ENCODE measurements at places on chromosomes 1 and 21.

DNA sequence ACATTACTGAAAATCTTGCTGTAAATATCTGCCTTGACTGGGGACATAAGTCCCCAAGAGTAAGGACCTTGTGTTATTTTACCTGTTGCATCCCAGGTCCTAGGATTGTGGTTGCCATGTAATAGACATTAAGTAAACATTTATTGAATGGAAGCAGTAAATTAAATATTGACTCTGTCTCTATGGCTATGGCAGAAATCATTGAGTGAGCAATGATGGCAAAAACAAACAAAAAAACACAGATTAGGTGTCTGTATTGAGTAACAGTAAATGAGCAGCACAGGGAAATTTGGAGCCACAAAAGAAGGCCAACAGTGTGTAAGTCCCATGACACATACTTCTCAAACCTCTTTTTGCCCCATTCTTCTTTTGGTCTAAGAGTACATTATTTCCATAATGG is 240.4 kb downstream of the NFIA start:
- DNase-seq, result no peak

DNA sequence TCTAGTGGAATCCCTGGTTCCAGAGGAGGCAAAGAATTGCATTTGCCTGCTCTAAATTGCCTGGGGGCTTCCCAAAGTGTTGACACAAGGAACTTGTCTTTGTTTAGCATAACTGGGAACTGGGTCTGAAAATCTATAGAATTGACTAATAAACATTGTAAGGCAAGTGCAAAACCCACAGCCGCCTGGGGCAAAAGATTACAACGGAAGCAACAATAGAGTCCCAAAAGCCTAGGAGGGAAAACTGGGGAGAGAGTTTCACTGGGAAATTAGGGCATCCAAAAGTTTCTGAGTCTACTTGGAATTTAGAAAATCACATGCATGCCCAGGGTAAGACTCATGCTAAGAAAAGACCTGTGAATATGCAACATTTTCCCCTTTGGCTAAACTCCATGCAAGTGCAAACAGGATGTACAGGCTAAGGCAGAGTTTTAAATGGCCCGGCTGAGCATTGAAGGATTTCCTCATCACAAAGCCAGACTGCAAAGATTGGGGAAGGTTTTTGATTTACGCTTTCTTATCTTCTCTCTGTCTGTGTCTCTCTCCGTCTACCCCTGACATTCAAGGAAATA is 725.3 kb upstream of the NCAM2 start:
- DNase-seq, result no peak

GRCh38 chr1:33996281-33996680 is 132.4 kb downstream of the HMGB4 start:
- no peak for DNase-seq

DNA sequence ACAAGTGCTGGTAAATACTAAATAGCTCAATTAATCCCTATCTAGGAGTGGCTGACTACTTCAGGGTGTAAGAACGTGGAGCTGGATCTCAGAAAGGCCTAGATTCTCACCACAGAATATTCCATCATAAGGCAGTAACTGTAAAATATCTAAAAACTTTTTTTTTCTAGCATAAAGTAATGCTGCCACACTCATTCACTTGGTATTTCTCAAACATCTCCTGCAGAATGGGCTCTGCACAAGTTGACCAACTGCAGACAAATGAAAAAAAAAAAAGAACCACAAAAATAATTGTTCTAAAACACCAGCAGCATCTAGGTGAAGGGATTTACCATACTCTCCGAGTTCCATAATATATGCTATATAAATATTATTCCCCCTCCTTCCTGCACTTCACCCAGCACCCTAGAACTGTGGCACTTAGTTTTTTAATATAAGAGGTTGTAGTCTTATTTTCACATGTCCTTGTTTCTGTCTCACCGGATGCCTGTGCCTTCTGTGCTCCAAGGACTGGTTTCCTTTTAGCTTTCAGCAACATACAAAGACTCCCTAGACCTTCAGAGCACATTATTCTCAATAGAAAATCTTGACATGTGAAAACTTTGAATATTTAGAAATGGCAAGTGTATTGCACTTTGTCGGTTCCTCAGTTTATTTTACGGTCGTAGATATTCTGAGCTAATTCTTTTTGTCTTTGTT is 8.9 kb downstream of the VSIG8 start:
- DNase-seq, result no peak

DNA sequence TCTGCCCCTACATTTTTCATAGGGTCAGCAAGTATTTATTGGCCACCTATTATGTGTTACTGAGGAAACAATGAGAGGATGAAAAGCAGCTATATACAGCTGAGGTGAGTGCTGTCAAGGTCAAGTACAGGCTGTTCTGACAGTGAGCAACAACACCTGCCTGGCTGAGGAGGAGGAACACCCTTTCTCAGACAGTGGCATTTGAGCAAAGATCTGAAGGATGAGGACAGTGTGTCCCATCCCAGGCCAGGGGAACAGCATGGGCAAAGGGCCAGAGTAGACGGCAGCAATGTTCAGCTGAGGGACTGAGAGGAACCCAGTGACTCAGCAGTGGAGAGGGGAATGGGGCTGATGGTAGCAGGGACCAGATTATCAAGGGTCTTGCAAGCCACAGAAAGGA is 101.0 kb downstream of the ELAVL4 start:
- no peak for DNase-seq

DNA sequence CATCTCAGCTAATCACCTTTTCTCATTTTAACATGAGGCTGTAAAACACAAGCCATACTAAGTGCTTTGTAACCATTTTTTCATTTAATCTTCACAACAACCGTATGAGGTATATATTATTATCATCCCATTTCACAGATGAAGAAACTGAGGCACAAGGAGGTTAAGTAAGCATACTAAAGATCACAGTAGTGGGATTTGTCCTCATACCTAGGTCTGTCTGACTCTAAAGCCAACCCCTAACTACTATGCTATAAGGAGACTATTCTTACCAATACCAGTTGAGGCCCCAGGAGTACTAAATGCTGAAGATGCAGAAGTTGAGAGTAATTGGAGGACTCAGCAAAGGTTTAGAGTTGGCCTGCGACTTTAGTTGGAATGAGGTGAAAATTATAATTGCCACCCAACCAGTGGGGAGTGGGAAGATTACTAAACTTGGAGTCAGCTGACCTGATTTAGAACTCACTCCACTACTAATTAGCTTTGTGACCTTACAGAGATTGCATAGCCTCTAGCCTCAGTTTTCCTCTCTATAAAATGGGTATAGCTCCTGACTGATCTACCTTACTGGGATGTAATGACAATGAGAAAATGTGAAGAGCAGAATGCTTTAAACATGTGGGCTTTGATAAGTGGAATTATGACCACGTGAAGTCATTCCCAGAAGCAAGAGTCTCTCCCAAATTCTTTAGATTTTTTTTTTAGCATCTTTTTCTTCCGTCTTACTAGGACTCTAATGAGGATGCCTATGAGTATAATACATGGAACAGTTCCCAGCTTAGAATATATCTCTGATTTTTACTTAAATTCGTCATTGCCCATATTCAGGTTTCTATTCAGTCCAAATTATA is 85.8 kb upstream of the IPO9 start:
- DNase-seq, result no peak

DNA sequence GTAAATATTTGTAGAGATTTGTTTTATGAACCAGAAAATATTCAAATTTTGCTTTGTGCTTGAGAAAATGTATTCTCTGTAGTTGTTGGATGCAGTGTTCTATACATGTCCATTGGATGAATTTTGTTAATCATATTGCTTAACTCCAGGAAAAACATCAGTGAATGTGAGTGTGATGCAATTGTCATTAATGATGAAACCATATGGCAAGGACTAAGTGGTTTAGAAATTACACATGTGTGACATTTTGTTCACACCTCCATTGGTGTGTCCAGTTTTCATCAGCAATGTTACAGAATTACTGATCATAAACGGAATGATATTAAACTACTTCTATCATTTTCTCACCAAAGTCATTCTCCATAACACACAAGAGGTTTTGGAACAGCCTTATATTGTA is 151.8 kb upstream of the ST6GALNAC5 start:
- DNase-seq, result no peak

DNA sequence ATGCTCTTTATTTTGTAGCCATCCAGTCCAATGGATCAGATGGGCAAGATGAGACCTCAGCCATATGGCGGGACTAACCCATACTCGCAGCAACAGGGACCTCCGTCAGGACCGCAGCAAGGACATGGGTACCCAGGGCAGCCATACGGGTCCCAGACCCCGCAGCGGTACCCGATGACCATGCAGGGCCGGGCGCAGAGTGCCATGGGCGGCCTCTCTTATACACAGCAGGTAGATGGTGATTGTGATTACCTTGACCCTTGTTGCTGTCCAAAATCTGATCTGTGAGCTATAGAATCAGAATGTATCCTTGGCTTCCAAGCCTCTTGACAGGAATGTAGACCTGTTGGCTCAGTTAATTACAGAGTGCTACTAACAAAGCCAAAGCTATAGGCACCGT is 33.8 kb downstream of the ARID1A start:
- no peak for DNase-seq

DNA sequence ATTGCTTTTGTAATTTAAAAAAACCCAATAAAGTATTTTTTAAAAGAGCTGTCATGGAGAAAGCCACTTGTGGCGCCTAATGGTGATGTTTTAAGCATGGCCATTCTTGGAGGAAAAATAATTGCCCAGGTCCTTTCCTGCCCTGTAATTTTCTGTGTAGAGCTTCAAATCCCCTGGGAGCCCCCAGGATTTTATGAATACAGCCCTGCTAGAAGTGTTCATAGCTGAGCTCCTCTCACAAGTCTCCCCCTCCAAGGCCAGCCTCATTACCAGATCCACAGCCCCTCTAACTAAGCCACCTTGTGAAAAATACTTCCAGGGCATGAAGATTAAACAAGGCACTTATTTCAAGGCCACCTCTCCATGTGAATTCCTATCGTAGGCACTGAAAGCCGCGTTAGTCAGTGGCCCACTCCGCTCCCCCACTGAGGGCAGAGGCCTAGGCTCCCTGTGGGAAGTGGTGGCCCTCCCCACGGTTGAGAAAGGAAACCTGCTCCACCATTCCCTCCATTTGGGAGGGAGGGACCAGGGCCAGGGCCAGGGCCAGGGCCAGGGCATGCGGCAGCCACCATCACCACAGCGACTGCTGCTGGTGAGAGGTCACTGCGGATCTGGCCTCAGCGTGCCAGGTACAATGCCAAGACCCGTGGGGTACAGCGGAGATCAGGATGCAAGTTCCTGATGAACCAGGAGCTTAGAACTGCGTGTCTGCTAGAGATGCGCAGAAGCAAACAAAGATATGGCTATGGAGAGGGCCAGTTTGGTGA is 83.1 kb downstream of the KCNN3 start:
- DNase-seq, result no peak

- DNase-seq, result no peak
Measured at GRCh38 chr1:156089704-156090103, 7.4 kb upstream of the MEX3A start.

GRCh38 chr1:81135524-81135923 is 665.2 kb upstream of the ADGRL2 start:
- no peak for DNase-seq

GRCh38 chr1:154931940-154932487 is 4.5 kb downstream of the PMVK start:
- DNase-seq, result no peak

DNA sequence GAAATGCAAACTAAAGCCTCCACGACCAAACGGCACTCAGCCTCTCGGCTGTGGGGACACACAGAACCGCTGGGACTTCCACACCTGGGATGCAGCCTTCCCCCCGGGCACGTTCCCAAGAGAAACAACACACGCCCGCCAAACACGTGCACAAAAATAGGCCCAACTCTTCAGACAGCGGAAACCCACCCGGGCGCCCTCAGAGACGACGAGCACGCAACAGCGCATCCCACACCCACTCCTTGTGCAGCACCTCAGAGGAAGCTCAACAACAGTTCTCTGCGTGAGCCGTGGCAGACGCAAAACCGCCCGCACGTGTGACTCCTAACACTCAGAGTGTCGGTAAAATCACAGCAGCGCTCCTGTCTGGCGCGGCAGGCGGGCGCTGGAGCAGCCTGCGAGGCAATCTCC is 5.3 kb downstream of the C1orf159 start:
- DNase-seq, result no peak

DNA sequence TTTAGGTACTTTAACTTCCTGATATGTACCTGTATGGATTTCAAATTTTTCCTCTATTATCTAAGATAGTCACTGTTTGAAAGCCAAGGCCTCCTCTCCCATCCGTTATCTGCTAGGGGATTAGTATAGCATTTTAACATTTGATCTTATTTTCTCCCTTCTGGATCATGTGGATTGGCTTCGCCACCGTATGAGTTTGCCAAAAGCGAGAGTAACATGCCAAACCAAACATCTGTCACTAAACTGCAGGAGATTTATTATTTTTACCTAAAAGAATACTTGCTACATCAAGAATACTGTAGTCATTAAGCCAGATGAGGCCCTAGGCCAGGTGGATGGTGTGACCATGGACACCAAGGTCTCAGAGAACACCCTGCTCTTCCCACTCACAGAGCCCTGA is 28.5 kb upstream of the EEIG2 start:
- DNase-seq, result no peak

DNA sequence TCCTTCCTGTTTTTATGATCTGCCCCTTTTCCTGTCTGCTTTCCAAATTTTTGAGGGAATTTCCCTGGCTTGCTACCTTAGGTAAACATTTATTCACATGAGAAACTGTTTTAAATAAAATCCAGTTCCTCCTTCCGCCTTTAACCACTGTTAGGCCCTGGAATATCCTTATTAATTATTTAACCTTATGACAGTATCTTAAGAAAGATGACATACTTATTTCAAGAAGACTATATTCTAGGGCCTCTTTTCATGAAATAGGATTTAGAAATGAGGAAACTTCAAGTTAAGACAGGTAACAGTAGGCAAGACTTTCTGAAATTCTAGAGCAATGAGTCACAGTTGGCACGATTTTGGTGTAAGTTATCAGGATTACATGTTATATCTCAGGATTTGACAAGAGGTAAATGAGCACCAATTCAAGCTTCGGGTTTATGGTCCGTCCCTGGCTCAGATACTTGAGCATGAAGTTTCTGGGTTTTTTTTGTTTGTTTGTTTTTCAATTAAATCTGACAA is 2.0 kb upstream of the TNFSF18 start:
- DNase-seq, result no peak

GRCh38 chr1:111731956-111732355 is 7.2 kb downstream of the INKA2 start:
- DNase-seq, result no peak

DNA sequence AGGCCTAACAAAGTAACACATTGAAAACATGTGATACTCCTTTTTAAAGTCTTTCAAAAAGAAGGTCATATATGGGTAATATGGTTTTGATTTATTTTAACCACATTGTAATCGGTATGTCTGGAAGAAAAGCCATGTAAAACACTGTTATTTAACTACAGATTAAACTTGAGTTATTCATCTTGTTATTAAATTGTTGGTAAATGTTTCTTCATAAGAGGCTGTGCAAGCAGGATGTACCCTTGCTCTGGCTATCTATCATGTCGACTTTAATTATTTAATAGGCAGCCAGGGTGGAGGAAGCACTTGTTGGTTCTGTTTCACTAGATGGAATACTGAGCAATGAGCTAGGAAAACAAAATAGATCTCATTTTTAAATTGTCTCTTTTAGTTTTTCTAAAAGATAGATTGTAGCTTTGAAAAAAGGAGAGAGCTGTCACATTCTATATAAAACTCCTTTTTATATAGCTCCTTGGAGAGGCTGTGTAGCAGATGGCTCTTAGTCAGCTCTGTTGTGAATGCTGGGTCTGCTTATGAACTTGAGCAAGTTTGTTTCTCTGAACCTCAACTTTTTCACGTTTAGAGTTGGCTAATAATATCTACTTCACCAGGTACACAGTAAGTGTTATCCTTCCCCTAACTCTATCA is 39.5 kb downstream of the LRRC8B start:
- no peak for DNase-seq

- no peak for DNase-seq
Measured at GRCh38 chr1:54814571-54814970, 13.4 kb upstream of the TTC22 start.

- DNase-seq, result no peak
Measured at GRCh38 chr1:210882414-210883221, 251.3 kb downstream of the KCNH1 start.
